ENCODE measurements at places on chromosomes 12 and 14. TPM values are rescaled to one million over a fixed set of nuclear protein-coding genes. Genes with fewer than 3 reads are reported as not detected.
A peak's percentile ranks its signal among the peaks of the same experiment; 100 is the strongest.

- no peak overlapping the region for H3K4me3 ChIP-seq
- DNase-seq = no peak
These were observed 53.1 kb downstream of the ZFYVE26 start for GRCh38 chr14:67763158-67763822.

DNA sequence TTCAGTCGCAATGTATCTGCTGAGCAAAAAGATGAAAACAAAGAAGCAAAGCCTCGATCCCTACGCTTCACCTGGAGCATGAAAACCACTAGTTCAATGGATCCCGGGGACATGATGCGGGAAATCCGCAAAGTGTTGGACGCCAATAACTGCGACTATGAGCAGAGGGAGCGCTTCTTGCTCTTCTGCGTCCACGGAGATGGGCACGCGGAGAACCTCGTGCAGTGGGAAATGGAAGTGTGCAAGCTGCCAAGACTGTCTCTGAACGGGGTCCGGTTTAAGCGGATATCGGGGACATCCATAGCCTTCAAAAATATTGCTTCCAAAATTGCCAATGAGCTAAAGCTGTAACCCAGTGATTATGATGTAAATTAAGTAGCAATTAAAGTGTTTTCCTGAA lies 19.8 kb downstream of the CKB start:
- H3K4me1 ChIP-seq = no peaks in the 10 kb centered on the region
- peaks cover 54% of the 10 kb centered on the region for H3K36me3 ChIP-seq
- no peaks in the 10 kb centered on the region for H3K27me3 ChIP-seq
- H3K27ac ChIP-seq = no peak overlapping the region

NUAK1 gene
- 0.02 TPM for total RNA-seq

- H3K4me1 ChIP-seq = peaks cover 9% of the 10 kb centered on the region
- H3K4me3 ChIP-seq = no peak overlapping the region
- H3K27ac ChIP-seq = no peak overlapping the region
- peak; percentile 46 for DNase-seq
These were observed 5.7 kb downstream of the WNT5B start for GRCh38 chr12:1634590-1635191.

GRCh38 chr14:38238332-38238731 lies 17.6 kb downstream of the CLEC14A start:
- H3K27me3 ChIP-seq = peaks cover 2% of the 10 kb centered on the region
- no peak overlapping the region for H3K27ac ChIP-seq
- H3K36me3 ChIP-seq = no peaks in the 10 kb centered on the region
- H3K4me3 ChIP-seq = no peak overlapping the region
- no peaks in the 10 kb centered on the region for H3K4me1 ChIP-seq

DNA sequence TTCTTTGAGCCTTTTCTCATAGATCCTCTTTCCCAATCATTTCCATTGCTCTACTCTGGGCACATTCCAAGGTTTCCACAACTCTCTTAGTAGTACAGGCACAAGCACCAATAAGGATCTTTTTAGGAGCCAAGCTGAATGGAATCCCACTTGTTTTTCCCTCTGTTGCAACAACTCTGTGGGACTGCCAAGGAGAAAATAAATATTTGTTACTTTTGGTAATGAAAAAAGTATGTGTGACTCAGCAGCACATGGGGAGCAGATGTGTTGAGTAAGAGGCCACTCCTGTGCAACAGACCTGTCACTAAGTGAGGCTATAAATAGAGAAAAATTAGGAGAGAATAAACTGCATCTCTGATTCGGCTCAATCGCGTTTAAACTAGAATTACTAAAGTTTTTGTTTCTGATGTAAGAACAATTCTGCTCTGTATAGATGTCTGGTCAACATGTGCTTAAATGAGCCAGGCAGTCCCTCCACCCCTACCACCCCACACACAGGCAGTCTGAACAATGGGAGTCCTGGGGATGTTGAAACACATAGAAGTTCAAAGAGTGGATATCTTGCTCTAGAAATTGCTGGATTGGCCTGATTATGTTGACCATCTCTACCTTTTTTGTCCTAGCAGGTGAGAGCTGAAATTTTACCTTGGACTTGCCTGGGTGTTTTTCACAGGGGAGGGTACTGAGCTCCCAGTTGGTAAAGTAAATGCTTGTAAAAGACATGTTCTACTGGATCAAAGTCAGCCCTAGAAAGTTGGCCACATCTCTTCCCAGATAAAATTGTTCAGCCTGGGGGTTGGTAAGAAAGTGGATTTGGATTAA lies 244.3 kb upstream of the NOVA1 start:
- no peaks in the 10 kb centered on the region for H3K27me3 ChIP-seq
- no peak for DNase-seq
- no peak overlapping the region for H3K4me3 ChIP-seq
- H3K4me1 ChIP-seq = no peaks in the 10 kb centered on the region
- no peaks in the 10 kb centered on the region for H3K36me3 ChIP-seq

- no peaks in the 10 kb centered on the region for H3K27me3 ChIP-seq
- no peak overlapping the region for H3K4me3 ChIP-seq
- H3K36me3 ChIP-seq = peaks cover 44% of the 10 kb centered on the region
- peaks cover 73% of the 10 kb centered on the region for H3K4me1 ChIP-seq
- peak overlapping the region; percentile 59 for H3K27ac ChIP-seq
- no peak for DNase-seq
These were observed 79.5 kb downstream of the ETV6 start for GRCh38 chr12:11729008-11729407.

DNA sequence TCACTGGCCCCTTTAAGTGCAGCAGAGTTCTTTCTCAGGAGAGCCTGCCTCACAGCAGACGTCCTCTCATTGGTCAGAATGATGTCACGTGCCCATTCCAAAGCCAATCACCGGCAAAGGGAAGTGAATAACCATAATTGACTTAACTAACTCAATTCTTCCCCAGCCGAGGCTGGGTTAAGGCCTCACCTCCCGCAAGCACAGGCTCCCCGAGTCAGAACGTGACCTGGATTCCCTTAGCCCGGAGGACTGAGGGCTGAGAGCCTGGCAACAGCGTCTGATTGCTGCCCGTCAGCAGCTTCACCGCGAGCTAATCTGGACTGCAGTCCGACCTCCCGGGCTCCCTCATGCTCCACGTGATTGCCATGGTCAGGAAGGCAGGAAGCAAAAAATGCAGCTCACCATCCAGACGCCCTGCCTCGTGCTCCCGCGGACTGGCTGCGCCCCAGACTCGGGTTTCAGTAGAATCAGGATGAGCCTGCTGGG lies 92.1 kb upstream of the FZD10 start:
- no peaks in the 10 kb centered on the region for H3K27me3 ChIP-seq
- no peak for DNase-seq
- H3K4me3 ChIP-seq = no peak overlapping the region
- H3K4me1 ChIP-seq = no peaks in the 10 kb centered on the region

PMCH gene
- 210 TPM for total RNA-seq

REM2 gene
- total RNA-seq = 0.28 TPM

- H3K36me3 ChIP-seq = no peaks in the 10 kb centered on the region
- no peak overlapping the region for H3K4me3 ChIP-seq
- H3K27me3 ChIP-seq = no peaks in the 10 kb centered on the region
- no peak overlapping the region for H3K27ac ChIP-seq
- no peak for DNase-seq
- H3K4me1 ChIP-seq = no peaks in the 10 kb centered on the region
These were observed 770.9 kb upstream of the FOXG1 start for GRCh38 chr14:27995691-27996090.

GPR162 gene
- 0.11 TPM for total RNA-seq

- peaks cover 3% of the 10 kb centered on the region for H3K4me1 ChIP-seq
- no peak overlapping the region for H3K27ac ChIP-seq
- DNase-seq = no peak
- H3K36me3 ChIP-seq = no peaks in the 10 kb centered on the region
- H3K27me3 ChIP-seq = peaks cover 12% of the 10 kb centered on the region
These were observed 61.4 kb upstream of the SCN8A start for GRCh38 chr12:51529651-51529970.

TC2N gene
- total RNA-seq = 19.9 TPM

Measured in activated T-helper 2 cell treated with anti-CD3 and anti-CD28 coated beads, Interferon-gamma antibody, Interleukin-2, Interleukin-4, amounts not matched to agents 10 μg/mL and 5 μg/mL and 100 μg/mL, durations not matched to agents 14 hours and 24 hours and 36 hours (primary cell).